ENCODE measurements at places on chromosomes 3 and 15.

DNA sequence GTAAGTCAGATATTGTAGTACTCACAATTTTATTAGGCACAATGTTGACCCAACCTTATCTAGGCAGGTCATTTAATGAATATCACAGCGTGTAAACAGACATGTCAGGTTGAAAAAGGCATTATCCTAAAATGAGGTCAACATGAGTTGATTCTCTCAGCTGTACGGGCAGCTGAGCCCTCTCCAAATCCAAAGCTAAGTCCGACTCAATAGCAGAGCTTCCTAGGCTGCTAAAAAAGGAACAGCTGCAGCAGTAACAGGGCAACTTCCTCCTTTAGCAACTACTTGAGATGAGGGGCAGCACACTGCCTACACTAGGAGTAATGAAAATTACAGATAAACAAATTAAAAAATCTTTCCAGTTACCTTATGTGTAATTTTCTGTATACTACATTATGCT, 189.2 kb downstream of the CADM2 start:
- DNase-seq = no peak

DNA sequence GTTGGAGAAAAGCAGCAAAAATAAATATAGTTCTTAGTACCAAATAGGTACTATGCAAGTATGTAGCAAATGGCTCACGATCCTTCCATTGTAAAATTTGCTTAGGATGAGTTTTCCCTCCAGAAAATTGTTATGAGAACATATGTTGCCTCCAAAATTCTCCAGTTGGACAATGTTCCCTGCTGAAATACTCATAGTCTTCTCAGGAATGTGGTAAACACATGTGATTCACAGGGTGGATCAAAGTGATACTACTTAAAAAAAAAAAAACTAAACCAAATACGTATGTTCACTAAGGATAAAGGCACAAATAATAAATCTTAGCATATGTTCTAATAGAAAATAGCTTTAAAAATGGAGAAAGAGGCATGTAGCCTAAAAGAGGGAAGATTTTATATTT, 84.3 kb upstream of the ZNF385D start:
- DNase-seq = no peak

DNA sequence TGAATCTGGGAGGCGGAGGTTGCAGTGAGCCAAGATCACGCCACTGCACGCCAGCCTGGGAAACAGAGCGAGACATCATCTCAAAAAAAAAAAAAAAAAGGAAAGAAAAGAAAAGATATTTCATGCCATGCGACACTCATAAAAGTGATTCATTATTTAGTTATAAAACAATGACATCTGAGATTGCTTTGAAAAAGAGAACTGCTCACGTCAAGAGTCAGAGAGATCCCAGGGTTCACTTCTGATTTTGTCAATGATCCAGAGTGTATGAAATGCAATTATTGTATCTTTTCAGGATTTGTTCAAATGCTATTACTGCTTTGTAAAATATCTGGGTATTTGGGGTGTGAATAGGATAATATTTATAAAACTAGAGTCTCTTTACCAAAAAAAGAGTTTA, 6.0 kb upstream of the SAMD7 start:
- no peak for DNase-seq

DNA sequence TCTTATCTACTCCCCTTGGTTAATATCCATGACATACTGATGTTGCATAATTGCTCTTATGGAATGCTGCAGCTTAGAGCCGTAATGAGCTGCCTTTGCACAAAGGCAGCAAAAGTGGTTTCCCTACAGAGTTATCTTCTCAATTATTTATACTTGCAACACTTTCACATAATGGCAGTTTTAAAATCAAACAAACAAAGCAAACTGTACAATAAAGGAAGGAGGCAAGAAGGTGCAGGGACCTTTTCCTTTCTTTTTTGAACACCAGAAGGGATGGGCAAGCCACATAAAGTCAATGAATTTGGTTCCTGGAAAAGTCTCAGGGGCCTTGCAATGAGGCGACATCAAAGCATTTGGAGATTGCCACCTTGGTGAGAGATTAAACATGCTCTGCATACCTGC, 188.0 kb downstream of the MEIS2 start:
- DNase-seq = no peak

GRCh38 chr3:197896421-197896820, 53.6 kb upstream of the RPL35A start:
- DNase-seq = no peak

DNA sequence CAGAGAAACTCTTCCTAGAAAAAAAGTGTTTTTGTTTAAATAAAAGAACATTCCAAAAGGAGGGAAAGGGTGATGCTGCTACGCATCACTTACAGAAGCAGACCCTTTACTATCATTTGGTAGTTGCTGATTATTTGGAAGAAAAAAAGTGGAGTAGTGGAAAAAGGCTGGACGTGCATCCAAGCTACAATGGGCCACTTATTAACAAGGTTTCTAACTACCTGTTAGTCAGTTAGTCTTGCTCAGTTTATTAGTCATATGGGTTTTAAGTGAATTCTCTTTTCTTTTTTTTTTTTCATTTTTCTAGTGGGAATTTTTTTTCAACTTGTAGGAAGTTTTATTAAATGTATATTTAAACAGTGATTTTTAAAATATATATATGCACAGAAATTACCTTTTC, 866.0 kb downstream of the MCTP2 start:
- no peak for DNase-seq

DNA sequence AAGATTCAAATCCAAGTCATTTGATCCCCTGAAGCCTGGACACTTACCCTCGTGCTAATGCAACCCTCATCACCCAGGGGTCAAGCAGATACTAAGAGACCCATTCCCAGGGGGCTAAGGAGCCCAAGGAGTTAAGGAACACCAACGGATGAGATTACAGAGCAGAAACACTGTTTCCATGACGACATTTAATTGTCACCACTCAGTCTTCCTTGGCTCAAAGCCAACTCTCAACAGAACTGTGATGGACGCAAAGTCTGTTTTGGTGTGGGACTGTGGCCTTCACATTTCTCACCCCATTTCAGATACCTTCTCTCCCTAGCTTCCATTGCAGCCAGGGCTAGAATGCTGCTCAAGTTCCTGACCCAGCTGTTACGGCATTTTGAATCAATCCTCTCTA, 383.5 kb upstream of the WNT5A start:
- no peak for DNase-seq

DNA sequence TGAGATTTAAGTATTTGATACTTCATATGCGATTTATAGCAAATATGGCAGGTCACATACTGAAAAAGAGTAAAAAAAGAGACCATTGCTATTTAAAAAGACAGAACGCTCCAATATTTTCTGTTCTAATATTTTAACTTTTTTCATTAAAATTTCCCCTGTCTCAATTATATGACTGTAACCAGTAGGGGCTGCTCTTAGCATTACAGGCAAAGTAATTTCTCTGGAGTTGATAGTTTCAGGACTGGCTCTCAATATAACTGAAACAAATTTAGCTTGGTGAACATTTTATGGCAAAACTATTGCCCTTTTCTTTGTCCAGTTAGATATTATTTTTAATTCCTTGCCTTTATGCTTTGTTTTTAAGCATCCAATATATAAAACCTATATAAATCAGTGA, 286.3 kb upstream of the ROBO2 start:
- DNase-seq = no peak

- DNase-seq = no peak
These were observed 192.2 kb downstream of the SUCLG2 start for GRCh38 chr3:67462187-67462586.

DNA sequence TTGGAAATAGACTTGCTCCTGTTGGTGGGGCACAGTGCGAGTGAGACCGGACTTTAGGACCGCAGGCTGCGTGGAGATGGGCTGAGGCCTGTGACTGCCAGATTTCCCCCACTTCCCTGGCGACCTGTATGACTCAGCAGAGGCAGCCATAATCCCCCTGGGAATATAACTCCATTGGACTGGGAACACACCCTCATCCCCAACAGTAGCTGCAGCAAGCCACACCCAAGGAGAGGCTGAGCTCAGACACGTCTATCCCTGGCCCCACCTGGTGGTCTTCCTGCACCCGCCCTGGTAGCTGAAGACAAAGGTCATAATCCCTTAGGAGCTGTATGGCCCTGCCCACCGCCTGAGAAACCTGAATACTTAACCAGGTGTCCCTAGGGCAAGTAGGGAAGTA, 42.6 kb downstream of the DZIP1L start:
- no peak for DNase-seq

GRCh38 chr3:184506561-184506991, 55.0 kb upstream of the EPHB3 start:
- no peak for DNase-seq

DNA sequence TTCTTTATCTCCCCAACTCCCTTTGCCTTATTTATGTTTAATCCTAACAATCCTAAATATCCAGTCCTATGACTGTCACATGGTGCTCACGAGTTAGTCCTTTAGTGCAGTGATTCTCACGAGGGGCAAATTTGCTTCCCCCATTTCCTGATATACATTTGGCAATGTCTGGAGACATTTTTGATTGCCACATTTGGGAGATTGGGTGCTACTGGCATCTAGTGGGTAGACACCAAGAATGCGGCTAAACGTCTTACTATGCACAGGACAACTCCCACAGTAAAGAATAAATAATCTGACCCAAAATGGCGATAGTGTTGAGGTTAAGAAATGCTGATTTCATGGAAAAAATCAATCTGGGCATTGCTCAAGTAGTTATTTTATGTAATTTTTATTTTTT, 466.5 kb downstream of the ROBO2 start:
- DNase-seq = no peak
